ENCODE measurements at places on chromosomes 11 and 22.

- DNase-seq, result no peak
Measured at GRCh38 chr22:48333816-48334735, 1493.6 kb downstream of the BRD1 start.

DNA sequence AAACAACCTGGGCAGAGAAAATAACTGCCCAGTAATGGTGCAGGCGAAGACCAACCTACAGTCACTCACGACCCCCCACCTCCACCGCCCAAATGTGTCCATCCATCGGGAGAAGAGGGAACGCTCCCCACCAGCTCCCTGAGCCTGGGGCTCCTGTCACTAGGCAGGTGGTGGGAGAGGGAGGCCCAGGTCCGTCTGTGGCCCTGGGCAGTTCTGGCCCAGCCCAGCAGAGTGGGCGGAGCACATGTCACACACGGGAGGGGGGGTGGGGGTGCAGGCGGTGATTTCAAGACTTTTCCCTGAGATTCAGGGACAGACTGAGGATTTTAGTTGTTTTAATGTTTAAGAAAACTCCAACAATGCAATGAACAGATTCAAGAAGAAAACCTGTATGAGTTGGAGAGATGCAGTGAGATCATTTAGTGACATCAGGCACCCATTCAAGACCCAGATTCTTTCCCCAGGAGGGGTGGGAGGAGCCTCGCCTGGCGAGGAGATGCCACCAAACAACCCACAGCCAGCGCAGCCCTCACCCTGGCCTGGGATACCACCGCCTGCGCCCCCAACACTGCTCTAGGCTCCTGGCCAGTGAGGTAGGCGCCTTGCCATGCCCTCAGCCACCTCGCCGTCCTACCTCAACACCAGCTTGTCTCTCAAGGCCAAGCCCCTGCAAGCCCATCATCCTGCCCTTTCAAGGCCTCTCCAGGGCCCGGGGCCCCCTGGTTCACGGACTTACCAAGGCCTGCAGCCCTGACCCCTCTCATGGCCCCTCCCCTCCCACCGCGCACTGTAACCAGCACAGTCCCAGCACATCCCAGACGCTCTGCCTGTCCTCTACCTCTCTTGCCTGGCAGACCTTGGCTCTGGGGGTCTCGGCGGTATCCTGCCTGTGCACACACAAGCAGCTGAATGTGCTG is 36.8 kb downstream of the TBX1 start:
- DNase-seq, result no peak

DNA sequence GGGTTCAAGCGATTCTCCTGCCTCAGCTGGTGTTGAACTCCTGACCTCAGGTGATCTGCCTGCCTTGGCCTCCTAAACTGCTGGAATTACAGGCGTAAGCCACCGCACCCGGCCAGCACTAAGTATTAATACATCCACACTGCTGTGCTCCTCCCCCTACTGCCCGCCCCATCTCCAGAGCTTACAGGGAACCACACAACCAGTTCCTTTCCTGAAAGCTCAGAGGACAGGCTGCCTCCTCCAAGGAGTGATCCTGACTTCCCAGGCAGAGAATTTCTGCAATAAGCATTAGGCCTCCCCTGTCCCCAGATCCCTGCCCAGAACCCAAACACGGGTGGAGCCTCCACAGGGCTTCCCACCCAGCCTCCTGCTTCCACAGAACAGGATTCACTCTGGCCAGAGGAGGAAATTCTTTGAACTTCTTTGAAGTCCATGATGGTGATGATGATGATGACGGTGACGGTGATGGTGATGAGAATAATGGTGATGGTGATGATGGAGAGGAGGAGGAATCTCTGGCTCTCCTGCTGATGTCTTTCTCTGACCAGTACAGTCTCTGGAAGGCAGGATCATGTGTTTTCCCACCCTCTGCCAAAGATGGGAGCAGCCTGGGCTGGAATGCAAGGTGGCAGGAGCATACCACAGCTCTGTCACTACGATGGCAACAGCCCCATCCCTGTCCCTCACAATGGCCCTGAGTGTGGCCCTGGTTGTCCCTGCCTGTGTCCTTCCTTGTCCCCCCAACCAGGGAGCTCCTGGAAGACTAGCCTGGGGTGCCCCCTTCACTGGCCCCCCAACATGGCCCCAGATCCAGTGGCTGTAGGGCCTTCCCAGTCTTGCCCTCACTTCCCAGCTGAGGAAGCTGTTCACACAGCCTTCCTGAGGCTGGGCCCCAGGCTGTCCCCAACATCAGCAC is 33.5 kb upstream of the CSNK1E start:
- no peak for DNase-seq

- DNase-seq, result peak; percentile 38
Measured at GRCh38 chr11:61815790-61816735, 740 bp downstream of the FADS1 start.

GRCh38 chr11:111406589-111406988 is 27.5 kb upstream of the POU2AF1 start:
- no peak for DNase-seq

- no peak for DNase-seq
Measured at GRCh38 chr11:59822989-59823566, 12.5 kb upstream of the MRPL16 start.

- DNase-seq, result no peak
Measured at GRCh38 chr11:5159806-5160205, 5.2 kb upstream of the OR52A1 start.
